Activated CD8-positive, alpha-beta memory T cell treated with anti-CD3 and anti-CD28 coated beads for 48 hours (primary cell): ENCODE measurements at places on chromosomes 1 and 21.

DNA sequence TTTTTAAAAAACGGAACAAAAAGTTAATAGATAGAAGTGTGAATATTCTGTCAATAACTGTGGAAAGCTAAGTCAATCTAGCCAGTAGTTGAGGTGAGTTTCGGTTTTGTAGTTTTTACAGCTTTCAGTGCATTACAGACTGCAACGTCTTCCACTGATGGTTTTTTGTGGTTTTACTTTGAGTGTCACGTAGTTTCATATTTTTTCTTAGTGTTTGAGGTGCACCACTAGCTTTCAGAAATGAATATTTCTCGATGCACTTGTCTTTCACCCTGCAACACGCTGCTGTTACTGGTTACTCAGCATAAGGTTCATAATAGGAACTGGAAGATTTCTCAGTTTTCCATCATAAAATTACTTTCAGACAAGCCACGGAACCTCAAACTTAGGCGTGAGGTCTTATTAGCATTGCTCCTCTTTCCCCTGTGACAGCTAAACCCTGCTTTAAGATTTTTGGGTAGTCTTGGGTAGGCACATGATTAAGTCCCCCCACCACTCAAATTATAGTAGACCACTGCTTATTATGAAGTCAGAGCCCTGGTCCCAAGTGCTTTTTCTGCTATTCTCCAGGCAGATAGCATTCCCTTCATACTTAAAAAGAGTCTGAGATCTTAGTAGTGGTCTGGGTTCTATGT is 1412.7 kb downstream of the KCNT2 start:
- no peak for DNase-seq

- no peak for DNase-seq
Measured at GRCh38 chr1:79982211-79982610, 975.7 kb upstream of the ADGRL4 start.

DNA sequence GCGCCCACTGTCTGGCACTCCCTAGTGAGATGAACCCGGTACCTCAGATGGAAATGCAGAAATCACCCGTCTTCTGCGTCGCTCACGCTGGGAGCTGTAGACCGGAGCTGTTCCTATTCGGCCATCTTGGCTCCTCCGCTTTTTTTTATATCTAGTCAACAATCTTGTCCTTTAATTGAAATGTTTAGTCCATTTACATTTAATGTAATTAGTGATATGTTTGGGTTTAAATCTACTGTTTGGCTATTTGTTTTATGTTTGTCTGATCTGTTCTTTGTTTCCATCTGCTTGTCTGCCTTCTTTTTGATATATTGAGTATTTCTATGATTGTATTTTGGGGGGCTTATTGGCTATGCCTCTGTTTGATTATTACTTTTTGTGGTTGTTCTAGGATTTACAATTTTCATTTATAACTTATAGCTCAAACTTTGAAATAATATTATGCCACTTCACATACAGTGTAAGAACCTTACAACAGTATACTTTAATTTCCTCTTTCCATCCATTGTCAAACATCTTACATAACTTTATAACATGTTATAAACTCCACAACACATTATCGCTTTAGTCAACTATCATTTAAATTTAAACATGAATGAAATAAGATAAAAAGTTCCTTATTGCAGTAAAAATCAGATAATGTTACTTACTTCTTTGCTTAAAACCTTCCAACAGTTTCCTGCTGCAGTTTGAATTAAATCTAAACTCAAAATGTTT is 16.5 kb upstream of the RYR2 start:
- no peak for DNase-seq

- no peak for DNase-seq
Measured at GRCh38 chr1:12294076-12294475, 64.2 kb downstream of the VPS13D start.

DNA sequence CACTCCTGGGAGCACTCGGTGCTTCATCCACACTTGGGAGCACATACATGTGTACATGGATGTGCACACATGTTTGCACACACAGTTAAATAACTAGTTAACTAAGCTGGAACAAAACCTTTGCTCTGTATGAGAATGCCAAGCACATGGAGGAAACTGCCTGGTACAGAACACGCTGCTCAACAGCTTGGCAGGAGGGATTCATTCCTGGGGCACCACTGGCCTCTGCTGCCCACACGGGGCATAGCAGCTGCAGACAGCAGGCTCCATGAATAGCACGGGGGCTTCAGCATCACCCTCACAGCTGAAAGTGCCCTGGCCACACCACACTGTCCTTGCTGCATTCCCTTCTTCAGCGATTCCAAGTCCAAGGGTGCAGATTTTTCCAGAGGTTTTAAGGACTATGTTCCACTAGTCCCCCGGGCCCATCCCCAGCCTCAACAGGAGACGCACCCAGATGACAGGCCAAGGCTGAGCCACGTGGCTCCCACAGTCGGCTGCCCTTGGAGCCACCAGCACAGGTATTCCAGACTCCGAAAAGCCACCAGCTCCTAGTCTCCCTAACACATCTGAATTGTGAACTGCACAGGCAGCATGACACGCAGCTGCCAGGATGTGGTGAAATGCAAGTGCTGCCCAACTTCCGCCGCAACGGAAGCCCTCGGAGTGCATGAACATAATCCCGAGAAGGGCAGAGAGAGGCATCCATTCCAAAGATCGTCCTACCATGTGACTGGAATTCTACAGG is 16.9 kb downstream of the NPHP4 start:
- no peak for DNase-seq

GRCh38 chr1:222889440-222889839 is 74.6 kb downstream of the DISP1 start:
- DNase-seq: no peak

- DNase-seq: peak; percentile 63
Measured at GRCh38 chr1:27366113-27366410, 699 bp downstream of the MAP3K6 start.

DNA sequence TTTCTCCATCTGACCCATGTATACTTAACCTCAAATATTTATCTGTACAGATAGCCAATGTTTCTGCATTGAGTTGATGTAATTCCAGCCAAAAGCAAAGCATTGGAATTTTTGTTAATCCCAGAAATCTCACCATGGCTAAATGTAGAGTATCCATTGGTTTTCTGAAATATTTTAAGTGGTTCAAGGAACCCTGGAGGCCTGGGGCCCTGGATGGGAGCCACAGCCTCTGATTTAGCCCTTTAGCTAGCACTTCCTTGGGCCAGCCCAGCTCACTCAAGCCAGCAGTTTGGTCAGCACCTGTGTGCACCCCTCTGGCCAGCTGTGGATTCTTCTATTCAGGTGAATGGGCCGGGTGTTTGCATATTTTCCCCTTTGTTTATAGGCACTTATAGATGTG is 18.8 kb upstream of the EPS8L3 start:
- DNase-seq: no peak

DNA sequence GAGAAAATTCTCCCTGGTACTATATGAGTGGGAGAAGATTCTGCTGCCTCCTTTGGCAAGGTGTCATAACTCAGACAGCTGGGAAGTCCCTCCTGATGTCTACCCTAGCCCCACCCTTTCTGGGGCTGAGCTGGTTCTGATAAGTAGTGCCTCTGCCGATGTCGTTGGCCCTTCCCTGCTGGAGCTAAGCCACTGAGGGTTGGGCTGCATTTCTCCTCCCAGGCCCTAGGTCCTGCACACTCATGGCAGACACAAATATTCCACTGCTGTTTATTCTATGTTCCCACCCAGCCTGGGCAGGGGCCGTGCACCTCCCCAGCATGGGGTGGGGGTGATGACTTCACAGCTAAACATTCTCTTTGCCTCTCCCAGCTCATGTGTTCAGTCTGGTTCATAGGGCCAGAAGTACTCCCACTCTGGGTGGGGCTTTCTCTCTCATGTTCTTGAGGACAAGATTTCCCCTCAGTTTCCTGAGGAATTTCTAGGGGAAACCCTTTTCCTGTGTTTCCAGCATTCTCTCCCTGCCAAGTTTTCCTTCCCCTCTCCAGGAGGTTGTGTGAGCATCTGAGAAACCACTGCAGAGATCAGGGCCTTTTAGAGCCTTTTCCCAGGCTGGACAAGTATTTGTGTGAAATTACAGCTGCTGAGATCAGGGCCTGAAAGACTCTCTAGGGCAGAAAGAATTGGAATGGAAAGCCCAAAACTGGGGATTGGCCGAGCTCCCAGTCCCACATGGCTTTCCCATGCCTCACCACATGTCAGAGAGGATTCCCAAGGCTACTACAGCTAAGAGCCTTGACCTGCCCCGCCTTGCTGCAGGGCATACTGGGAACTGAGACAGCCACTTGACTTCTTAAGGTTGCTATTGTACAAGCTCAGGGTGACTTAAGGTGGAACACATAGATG is 66.2 kb downstream of the ATP2B4 start:
- DNase-seq: no peak

DNA sequence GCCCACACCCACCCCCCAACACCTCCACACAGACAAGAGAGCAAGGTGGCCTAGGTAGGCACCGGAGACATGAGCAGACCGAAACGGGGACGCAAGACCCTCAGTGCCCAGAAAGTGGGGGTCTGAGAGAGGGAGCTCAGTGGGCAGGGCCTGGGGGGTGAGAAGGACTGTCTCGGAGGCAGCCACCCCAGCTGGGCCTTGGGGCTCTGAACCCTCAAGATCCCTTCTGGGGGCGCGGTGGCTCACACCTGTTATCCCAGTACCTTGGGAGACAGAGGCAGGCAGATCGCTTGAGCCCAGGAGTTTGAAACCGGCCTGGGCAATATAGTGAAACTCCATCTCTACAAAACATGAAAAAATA is 9.1 kb upstream of the GNB1 start:
- no peak for DNase-seq

DNA sequence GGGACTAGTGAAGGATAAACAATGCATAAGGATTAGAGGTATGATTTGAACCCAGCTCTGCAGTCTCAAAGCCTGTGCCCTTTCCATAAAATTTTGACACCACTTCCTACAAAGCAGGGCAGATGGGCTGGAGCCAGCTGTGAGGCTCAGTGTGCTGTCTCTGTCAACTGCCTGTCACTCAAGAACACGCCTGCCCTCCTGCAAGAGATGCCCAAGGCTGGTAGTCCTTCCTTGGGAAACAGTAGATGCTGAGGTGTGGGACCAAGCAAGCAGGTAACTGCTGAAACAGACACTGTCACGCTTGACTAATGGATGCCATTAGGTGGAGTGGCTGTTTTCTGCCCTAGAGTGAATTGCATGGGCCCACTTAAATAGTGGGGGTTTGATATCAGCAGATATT is 402.0 kb downstream of the PTPRU start:
- DNase-seq: no peak

- no peak for DNase-seq
Measured at GRCh38 chr1:12488666-12489354, 129.2 kb downstream of the DHRS3 start.

GRCh38 chr1:36534711-36535412 is 52.1 kb upstream of the CSF3R start:
- DNase-seq: no peak

DNA sequence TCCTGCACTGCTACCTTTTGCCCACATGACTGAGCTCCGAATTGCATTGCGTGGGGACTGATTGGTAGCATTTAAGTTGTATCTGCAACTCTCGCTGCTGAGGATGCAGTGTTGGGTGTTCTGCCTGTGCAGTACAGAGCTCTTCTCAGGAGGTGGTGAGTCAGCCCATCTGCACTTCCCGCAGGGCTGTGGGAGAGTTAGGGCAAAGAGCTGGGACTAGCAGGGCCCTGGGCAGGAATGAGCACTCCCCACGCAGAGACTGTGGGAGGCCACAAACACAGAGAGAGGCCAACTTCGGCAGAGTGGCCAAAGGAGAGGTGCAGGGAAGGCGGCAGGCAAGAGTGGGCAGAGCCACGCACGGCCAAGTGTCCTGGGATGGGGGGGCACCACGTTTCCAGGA is 244.7 kb downstream of the SIPA1L2 start:
- DNase-seq: no peak

DNA sequence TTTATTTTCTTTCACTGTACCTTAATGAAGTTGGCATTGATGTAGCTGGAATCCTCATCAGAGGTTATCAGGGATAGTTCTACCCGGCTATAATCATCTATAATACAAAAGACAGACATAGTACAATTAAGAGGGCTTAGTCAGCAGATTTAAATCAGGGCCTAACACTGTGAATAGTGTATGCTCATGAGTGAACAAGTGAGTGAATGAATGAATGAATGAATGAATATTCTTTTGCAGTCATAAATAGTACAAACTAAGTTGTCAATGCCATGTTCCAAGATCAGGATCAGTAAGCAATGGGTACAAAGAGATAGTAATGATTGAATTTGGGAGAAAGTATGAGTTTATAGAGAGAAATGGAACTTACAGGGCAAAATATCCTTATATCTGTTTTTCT is 12.5 kb downstream of the PTPN22 start:
- DNase-seq: no peak

DNA sequence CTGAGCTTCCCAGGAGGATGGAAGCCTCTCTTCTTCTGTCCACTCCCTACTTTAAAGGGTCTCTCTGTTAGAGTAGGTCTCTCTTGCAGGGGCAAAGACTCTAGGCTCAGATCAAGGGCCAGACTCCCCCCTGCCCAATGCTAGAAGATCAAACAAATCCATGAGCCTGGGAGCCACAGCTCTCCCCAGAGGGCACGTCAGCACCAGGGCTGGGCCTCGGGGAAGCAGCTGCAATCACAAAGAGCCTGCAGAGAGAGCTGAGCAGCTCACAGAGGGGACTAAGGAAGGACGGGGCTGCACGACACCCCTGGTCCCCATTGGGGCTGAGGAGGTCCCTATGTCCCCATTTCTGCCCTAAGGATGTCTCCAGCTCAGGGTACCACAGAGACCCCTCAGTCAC is 3.9 kb downstream of the CNTN2 start:
- DNase-seq: no peak

DNA sequence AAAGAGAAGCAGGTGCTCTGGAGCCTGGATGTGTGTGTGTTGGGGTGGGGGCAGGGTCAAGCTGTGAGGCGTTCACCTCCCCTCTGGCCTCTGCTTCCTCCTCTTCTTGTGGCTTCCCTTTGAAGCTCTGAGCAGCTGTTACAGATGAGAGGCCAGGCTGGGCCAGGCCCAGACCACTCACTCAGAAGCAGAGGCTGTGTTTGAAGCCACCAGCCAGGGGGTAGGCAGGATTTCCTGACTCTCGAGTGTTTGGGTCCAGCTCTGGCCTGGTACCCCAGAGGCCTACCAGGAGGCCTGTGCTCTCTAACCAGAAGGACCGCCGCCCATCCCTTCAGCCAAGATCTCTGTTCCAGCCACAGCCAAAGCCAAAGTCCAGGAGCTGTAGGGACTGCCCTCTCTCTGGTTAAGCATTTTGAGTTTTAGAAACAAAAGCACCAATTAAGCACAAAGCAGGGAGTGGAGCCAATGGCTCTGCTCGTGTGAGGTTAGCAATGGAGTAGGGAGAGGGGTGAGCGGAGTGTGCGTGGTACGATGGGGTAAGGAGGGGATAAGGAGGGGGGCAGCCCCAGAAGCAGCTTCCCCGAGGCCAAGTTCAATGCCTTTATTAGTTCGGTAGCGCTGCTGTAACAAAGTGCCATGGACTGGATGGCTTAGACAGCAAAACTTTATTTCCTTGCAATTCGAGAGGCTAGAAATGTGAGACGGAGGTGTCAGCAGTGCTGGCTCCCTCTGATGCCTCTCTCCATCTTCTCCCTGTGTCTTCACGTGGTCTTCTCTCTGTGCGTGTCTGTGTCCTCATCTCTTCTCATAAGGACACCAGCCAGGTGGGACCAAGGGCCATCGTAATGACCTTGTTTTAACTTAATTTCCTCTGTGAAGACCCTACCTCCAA is 20.5 kb downstream of the RCSD1 start:
- no peak for DNase-seq
